ENCODE measurements at places on chromosomes 3 and 15.

- DNase-seq = no peak
Measured at GRCh38 chr15:58842713-58843396, 71.8 kb downstream of the MINDY2 start.

DNA sequence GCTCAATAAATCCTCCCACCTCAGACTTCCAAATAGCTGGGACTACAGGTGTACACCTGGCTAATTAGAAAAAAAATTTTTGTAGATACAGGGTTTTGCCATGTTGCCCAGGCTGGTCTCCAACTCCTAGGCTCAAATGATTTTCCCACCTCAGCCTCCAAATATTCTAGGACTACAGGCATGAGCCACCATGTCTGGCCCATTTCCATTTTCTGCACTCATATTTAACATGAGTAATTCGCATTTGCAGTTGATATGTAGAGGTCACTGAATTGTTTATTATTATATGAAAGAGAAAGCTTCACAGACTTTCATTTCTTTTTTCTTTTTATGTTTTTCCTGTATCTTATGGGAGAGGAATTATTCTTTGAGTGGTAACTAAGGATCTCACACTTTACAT, 492.7 kb downstream of the CNTN3 start:
- DNase-seq = no peak

DNA sequence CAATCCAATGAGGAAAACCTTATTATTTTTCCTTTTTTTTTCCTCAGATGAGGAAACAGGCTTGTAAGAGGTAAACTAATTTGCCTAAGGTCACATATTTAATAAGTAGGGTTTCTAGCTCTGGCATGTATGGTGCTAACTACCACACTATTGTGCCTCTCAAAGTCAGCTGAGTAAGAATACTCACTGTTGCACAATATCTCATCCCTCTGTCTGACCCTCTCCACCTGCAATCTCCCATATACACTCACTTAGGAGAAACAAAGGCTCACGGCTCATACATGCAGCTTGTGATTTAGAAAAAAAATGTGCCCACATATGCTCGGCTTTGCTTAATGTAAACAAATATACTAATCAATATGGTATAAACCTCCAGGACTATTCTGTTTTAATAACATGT, 10.4 kb upstream of the ARIH1 start:
- no peak for DNase-seq

GRCh38 chr3:17909714-17910113, 167.3 kb upstream of the TBC1D5 start:
- DNase-seq = no peak

DNA sequence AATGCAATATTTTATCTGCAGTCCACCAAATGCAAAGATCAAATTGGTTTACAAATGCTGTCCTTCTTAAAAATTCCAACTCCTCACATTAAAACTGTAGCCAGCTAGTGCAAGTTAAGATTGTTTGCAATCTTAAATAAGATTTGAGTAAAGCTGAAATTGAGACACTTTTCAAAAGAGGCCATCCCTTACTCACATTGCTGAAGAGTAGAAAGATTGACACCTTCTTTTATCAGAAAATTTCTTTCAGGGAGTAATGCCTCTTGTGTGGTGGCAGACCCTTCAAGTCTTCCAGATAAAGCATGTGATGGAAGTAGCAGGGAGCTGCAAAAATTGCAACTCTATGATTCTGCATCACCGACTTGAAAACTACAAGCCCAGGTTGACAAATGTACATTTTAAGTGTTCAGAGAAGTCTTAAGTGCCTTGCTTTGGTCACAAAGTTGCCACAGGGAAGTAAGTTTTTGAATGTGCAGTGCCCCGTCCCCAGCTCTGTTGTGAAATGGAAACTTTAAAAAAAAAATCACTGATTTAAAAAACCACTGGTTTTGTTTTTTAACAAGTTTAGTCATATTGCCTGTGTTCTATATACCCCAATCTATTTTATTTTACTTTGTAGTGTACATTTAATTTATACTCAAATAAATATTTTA, 12.6 kb downstream of the CD86 start:
- DNase-seq = no peak

DNA sequence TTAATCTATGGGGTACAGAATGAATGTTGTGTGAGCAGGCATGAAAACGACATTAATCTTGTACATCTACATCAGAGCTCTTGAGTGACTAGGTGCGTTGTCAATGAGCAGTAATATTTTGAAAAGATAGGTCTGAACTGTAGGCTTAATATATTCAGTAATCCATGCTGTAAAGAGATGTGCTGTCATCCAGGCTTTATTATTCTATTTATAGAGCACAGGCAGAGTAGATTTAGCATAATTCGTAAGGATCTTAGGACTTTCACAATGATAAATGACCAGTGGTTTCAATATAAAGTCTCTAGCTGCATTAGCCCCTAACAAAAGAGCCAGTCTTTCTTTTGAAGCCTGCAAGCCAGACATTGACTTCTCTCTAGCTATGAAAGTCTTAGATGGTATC, 43.0 kb downstream of the NLGN1 start:
- no peak for DNase-seq

GRCh38 chr3:53728606-53729005, 117.6 kb downstream of the CHDH start:
- DNase-seq = no peak

DNA sequence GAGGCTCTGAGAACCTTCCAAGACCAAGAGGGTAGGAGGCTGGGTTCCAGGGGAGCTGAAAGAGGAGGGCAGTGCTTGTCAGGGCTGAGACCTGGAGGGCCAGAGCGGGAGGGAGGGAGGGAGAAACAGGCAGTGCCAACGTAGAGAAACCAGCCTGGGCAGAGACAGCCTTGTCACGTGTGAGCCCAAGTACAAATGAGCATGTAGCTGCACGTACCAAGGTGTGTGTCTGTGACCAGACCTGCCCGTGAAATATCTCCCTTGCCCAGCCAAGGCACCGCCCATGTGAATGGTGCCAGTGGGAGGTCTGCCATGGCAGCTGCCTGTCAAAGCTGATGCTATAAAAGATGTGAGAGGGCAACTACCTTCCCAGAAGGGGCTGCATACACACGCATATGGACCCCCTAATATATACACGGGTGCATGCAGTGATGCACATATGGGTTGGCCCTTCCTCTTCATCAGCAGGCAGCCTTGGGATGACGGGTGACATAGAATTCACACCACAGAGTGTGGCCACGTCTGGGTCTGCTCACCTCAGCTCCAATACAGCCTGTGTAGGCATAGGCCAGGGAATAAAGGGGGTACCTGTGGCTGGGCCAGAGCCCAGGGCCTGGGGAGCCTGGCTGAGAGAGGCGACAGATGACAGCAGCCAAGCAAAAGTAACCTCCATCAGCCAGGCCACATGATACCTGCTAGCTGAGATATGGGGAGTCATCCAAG, 7.8 kb upstream of the CTDSPL start:
- no peak for DNase-seq

- DNase-seq = no peak
Measured at GRCh38 chr3:121482660-121483059, 63.1 kb downstream of the POLQ start.

- no peak for DNase-seq
Measured at GRCh38 chr3:147654827-147655226, 245.7 kb downstream of the ZIC1 start.

DNA sequence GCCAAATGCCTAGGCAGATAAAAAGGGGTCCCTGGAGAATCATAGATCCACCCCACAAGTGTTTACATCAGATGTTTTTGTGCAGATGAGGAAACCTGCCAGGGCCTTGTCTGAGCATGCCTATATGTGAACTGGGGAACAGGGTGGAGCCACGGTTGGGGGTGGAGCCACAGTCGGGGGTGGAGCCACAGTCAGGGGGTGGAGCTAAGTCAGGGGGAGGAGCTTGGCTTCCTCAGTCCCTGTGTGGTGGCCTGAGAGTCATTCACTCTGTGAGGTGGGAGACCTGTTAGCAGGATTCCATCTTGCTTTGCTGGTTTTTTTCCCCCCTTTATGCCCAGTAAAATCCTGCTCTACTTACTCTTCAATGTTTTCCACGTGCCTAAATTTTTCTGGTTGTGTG, 57.8 kb upstream of the TGFBR2 start:
- no peak for DNase-seq

DNA sequence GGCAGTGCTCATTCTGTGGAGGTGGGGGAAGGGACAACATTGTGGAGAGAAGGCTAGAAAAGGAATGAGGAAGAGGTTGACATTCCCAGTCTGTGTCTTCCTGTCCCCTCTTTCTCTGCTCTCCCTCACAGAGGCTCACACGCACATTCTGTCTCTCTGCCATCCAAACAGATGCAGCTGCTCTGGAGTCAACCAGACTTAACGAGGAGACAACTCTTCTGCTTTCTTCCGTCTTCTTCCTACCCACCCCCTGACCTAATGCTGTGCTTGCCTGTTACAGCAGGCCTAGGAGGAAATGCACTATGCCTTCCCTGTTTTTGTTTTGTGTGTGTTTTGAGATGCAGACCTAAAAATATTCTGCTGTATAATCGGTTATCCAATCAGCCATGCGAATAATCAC, 121.9 kb downstream of the CACNA1D start:
- DNase-seq = no peak

DNA sequence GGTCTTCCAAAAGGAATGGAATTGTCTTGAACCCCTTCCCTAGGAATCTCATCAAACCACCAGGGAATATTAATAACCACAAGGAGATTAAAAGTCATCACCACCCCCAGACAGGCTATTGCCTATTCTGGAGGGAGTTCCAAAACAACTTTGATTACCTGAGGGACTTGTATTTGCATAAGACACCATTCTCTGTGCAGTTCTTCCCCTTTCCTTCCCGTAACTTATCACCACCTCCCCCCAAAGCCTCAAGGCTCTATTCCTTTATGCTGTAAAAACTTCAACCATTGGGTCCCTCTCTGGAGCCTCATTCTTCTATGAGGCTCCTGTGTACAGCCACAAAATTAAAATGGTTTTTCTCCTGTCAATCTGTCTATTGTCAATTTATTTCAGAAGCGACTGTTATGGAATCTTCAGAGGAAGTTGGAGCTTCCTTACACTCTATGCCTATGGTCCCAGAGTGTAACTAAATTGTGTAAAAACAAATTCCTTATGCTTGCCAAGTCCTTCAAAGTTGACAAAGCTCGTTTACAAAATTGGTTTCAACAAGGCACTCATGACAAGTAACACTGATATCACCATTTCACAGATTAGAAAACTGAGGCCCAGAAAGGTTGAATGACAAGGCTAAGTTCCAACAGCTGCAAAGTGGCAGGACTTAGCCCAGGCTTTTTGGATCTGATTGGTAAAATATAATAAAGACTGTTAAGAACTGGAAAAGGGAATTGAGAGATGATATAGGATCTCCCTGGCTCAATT, 68.3 kb upstream of the HERC1 start:
- no peak for DNase-seq

DNA sequence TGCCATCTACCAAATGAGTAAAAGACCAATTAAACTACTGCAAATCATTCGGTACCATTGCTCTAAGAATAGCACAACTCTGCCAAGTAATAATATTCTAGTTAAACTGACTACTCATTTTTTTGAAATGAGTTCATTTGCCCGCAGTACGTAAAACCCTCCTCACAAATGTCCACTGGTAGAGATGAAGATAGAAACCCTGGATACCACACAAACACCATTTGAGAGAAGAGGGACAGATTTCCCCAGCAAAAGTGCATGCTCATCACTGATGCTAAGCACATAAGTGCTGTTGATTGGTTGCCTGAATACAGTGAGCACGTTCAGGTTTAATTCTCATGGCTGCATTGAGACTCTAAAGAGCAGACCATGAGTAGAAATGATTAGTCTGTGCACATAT, 34.6 kb upstream of the SEMA6D start:
- DNase-seq = no peak

GRCh38 chr3:182949688-182950087, 30.6 kb downstream of the DCUN1D1 start:
- DNase-seq = no peak

DNA sequence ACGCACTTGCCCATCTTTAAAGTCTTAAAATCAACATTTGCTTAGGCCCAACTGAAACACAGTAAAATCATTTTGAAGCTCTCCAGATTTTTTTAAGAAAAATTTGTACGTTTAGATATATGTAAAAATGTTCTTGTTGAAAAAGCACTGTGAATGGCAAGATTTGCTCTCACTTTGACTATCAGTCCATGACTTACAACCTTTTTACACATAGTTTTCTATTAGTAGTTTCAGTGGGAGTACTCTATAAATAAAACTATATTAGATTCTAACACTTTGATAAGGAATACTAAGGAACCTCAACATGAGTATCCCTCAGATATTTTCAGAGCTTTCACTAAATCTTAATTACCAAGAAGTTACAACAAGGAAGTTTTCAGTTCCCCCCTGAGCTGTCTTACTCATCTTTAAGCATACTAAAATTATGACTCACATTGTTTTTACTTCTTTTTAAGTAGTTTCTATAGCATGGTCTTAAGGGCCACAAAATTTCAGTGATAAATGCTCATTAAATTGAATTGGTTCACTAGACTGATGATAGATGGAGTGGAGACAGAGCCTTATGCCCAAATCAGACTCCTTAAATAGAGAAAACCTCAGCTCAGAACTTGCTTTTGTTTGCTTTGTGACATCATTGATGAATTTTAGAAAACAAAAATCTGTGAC, 31.6 kb upstream of the RAP2B start:
- no peak for DNase-seq

DNA sequence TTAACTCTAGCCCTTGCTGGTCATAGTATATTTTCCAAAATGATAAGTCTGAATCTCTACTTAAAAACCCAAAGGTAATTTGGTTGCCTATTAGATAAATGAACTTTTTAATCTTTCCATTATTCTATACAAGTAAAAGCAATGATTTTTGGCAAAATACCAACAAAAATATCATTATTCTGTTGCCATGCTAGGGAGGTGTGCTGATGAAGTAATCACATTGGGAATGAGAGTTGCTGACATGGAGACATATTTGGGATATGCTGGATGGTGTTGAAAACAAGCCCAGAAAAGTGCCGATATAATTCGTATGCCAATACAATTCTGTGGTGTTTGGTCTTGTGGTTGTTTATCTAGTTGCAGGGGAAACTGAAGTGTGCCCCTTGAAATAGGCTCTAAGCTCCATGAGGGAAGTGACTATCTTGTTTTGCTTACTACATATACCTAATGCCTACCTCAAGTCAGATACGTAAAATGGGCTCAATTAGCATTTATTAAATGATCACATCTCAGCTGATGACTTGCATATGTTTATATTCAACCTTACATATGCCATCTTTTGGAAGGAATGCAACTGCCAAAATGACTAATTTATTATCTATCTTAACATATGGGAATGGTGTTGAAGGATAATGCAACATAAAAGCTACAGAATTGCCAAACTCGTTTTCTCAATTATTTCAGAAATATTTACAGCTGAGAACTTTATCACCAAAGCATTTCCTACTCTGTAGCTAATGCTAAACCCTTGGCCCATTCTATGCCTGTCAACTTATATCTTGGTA, 5.8 kb downstream of the TOPBP1 start:
- DNase-seq = no peak

- DNase-seq = no peak
Measured at GRCh38 chr15:68700455-68701123, 120.1 kb downstream of the ANP32A start.

DNA sequence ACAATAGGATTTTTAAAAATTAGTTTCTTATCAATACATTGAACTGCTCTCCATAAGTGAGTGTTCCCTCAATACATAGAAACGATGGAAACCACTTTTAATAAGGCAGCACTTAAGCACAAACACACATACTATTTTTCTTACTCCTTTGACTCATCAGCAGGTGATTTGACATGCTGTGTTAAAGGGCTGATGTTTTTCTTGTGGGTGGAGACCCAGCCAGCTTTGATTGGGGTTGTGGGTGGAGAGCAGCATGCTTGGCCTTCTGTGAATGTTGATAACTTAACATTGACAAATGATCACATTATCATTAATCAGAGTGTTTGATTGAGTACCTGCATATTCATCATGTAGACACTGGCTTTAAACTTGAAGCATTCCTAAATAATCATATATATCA, 223.0 kb upstream of the DPH6 start:
- DNase-seq = no peak

Measured in activated CD4-positive, alpha-beta T cell treated with anti-CD3 and anti-CD28 coated beads for 1 hour (primary cell).